ENCODE measurements at places on chromosomes 12 and 14.

- DNase-seq: no peak
Measured at GRCh38 chr12:56537546-56537945, 15.9 kb downstream of the RBMS2 start.

- DNase-seq: no peak
Measured at GRCh38 chr12:89556976-89557375, 31.1 kb upstream of the POC1B start.

DNA sequence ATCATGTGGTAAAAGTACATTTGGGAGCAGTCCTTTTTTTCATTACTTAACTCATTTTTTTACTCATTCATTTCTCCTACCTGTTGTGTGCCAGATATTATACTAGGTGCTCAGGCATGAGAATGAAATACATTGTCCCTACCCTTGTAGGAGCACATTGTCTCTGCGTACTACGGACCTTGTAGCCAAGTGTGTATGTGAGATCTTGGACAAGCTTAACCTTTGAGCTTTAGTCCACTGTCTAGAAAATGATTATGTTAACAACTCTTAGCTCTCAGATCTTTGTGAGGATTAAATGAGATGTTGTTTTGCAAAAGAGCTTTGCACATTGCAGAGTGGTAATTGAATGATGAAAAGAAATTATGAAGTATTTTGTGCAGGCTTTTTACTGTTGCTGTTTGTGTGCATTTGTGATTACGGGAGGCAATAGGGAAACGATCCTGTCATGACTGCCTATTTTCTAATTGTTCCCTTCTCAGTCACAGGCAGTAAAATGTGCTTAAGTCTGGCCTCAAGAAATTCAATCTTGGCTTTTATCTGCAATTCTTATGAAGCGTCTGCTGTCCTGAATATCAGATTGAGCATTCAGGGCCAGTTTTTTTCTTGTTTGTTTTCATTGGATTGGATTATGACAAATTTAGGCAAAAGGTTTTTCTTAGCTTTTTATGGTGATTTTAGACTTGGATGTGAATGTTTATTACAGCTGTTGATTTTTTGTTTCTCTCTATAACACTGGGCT is 447.7 kb downstream of the PDZRN4 start:
- no peak for DNase-seq

DNA sequence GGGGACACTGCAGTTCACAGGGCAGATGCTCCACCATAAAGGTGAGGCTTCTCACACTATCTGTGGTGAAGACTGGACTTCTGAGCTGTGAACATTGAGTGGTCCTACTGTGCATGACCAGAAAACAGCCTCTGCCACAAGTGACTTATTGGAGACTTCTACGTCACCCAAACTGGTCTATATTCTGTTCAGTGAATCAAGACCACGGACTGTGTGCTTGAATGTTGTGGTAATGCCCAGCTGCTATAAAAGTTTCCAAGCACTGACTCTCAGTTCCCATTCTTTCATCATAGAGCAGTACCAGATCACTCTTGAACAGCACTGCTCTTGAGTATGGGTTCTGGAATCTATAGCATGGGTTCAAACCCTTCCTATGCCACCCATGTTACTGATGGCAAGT is 4.8 kb upstream of the PLEK2 start:
- no peak for DNase-seq

GRCh38 chr14:65637780-65638179 is 225.2 kb downstream of the FUT8 start:
- DNase-seq: peak; percentile 12

GRCh38 chr14:27223906-27224305 is 626.1 kb upstream of the NOVA1 start:
- DNase-seq: no peak

Data from stimulated activated CD4-positive, alpha-beta T cell treated with anti-CD3 and anti-CD28 coated beads, Interleukin-15, amount 100 ng/mL, for 48 hours (primary cell).